Inflammatory macrophage treated with lipopolysaccharide for 4 hours (primary cell): ENCODE measurements at places on chromosomes 5 and 9.
A peak's percentile ranks its signal among the peaks of the same experiment; 100 is the strongest.

GRCh38 chr5:179273441-179274145 is 71.7 kb downstream of the ADAMTS2 start:
- no peak for DNase-seq

DNA sequence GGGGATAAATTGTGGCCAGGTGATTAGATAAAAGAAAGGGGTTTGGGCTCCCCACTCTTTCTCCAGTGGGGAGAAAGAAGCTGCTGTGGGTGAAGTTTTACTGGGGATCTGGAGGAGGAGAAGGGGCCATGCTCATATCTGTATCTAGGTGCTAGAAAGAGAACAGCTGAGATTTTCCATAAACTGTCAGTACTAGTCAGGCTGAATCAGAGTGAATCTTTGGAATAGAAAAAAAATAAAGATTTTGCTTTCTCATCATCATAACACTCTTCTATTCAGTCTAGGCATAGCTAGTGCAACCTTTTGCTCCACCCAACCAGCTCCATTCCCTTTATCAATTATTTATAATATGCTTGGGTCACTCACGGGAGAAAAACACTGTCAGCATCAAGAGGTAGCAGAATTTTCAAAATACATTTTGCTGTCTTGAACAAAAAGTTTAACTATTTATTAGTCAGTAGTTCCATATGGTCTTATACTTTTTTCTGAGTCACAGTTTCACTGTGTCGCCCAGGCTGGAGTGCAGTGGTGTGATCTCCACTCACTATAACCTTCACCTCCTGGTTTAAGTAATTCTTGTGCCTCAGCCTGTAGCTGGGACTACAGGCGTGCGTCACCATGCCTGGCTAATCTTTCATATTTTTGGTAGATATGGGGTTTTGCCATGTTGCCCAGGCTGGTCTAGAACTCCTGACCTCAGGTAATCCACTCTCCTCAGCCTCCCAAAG is 21.3 kb upstream of the ERMP1 start:
- DNase-seq: no peak

DNA sequence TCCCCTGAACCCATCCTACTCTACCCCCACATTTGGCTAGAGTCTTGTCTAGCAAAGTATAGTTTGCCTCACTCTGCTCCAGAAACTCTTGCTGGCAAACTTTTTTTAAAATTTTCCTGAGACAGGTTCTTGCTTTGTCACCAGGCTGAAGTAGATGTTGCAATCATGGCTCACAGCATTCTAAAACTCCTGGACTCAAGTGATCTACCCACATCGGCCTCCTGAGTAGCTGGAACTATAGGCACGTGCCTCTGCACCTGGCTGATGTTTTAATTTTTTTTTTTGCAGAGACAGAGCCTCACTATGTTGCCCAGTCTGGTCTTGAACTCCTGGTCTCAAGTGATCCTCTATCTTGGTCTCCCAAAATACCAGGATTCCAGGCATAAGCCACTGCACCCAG is 175.8 kb upstream of the FBXL17 start:
- no peak for DNase-seq

DNA sequence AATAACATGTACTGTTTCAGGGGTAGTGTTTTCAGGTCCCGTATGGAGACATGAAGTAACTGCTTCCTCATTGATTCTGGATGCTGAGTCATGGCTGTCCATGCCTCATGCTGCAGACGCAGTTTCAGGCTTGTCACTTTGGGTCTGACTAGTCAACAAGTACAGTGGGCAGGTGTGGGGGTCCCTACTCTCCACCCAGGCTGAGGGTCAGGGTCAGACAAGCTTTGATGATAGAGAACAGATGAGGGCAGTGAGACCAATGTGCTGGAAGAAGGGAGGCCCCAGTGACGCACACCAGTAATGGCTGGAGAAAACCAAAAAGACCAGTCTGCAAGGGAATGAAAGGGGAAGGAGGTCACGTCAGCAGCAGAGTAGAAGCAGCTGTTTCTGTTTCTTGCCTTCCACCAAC is 80.0 kb upstream of the NFIL3 start:
- peak; percentile 81 for DNase-seq

GRCh38 chr9:137025517-137025966 is 2.5 kb downstream of the ABCA2 start:
- DNase-seq: no peak

GRCh38 chr5:10503321-10503720 is 60.5 kb upstream of the ANKRD33B start:
- no peak for DNase-seq

GRCh38 chr5:16841416-16841815 is 94.7 kb downstream of the MYO10 start:
- DNase-seq: no peak

DNA sequence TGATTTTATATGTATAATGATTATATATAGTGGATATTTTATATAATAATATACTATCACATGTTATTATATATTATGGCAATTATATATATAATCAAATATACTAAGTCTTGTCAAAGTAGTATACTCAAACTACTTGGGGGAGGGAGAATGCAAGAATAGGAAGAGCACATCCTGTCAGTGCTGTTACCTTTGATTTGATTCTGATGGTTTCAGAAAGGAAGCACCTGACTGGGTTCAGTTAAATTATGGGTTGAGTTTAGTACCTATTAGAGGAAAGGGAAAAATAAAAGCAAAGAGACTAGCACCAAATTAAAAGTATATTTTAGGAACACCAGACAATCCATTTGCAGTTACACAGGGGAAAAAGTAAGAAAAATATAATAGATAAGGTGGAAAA is 107.6 kb downstream of the GRIA1 start:
- DNase-seq: no peak

GRCh38 chr5:56291661-56292374 is 58.7 kb upstream of the ANKRD55 start:
- DNase-seq: no peak

GRCh38 chr5:170330568-170331054 is 33.0 kb upstream of the LCP2 start:
- no peak for DNase-seq

DNA sequence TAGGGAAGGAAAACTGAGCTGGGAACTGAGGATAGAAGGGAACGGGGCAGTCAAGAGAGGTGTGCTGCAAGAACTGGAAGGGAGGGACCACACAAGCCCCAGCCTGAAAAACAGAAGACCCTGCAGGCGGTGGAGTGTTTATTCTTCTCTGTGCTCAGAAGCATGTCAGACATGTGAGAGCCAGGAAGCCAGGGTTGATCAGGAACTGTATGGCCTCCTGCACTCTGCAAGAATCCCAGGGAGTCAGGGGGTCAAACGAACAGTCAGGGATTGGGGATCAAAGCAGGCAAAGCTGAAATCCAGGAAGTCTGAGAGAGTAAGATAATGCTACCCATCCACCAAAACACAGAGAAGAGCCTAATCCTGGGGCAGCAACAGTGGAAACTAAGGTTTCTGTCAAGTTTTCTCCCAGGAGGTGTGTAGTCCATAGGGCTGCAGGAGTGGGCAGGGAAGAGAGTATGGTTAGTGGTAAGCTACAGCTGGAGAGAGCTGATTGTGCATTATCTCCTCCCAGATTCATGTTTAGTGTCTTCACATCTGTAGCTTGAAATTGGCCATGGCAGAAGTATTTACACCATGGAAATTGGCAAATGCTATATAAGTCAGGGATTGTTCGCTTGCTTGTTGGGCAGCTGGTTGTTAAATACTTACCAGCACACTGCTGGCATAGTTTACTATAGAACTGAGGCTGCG is 115.4 kb upstream of the SLC44A1 start:
- DNase-seq: no peak

GRCh38 chr5:176677209-176677939 is 30.1 kb downstream of the TSPAN17 start:
- DNase-seq: no peak

DNA sequence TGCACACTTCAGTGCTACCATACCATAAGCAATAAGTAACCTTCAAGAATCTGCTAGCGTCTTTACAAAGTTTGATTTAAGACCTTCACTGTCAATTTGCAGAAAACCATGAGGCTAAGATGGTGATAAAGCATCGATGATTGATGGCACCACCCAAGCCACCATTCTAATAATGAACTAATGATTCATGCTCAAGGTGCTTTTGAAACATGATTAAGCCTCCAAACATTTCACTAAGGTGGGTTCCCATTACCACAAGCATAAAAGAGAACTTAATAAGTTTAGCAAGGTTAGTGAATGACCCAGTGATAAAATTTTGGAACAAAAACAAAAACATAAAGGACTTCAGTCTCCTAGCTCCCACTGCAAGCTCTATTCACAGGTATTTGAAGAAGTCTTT is 214.7 kb downstream of the FBXL17 start:
- DNase-seq: no peak

- DNase-seq: no peak
Measured at GRCh38 chr5:57335092-57335660, 147.4 kb downstream of the ACTBL2 start.

DNA sequence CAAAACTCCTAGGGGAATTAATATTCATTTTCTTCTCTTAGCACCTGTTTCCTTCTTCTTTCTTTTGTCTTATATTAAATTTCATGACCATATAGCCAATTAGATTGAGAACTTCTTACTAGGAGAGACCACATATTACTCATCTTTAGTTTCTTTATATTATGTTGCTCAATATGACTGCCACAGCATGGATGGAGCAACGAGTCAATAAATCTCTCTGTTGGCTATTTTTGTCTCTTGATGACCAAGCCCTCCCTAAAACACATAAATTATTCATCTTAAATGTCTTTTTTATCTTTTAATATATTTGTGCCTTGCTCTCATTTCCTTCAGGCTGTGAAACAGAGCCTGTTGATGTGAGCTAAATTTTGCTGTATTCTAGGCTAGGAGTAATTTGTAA is 123.0 kb downstream of the ADAMTSL1 start:
- DNase-seq: no peak

- DNase-seq: peak; percentile 65
Measured at GRCh38 chr5:172364773-172365172, 81.2 kb upstream of the UBTD2 start.
